ENCODE measurements at places on chromosomes 7 and 10.

- no peak for DNase-seq
Measured at GRCh38 chr7:107788662-107789061, 14.4 kb downstream of the SLC26A3 start.

DNA sequence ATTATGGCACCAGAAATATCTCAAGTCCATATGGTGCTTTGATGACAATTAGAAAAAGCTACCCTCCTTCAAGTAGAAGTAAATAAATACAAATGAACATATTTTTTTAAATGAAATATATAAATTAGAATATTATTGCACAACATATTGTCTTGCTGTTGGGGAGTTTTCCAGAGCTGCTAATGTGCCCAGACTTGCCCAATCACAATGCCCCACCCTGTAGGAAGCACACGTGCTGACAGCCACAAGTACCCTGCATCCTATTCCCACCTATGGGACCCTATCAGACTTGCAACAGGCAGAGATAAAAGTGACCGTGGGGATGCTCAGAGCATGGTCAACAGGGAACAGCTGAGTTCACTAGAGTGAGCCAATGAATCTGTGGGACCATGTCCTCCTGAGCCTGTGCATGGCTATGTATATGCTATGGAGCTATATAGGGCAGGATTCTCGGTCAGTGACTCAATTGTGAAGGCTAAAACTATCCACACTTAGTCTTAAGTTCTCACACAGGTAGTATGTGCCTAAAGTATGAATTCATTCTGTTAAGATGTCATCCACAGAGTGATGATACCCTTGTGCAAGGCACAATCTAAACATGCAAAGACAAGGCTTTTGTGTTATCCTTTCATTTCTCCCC, 336.0 kb downstream of the HGF start:
- no peak for DNase-seq

GRCh38 chr10:84531396-84531795, 203.0 kb downstream of the CCSER2 start:
- DNase-seq, result no peak

- peak; percentile 92 for DNase-seq
Measured at GRCh38 chr10:75401569-75402485, at the start of gene ZNF503. Gene ZNF503, minus strand, starts transcription at chr10:75401764. Its CDS starts 345 bp downstream, at chr10:75401419.

GRCh38 chr7:73626814-73627213, 2.5 kb upstream of the MLXIPL start:
- DNase-seq, result no peak

GRCh38 chr10:89853781-89854191, 152.4 kb downstream of the KIF20B start:
- DNase-seq, result no peak

- peak; percentile 41 for DNase-seq
Measured at GRCh38 chr10:1109795-1110673, 53.8 kb downstream of the WDR37 start.

DNA sequence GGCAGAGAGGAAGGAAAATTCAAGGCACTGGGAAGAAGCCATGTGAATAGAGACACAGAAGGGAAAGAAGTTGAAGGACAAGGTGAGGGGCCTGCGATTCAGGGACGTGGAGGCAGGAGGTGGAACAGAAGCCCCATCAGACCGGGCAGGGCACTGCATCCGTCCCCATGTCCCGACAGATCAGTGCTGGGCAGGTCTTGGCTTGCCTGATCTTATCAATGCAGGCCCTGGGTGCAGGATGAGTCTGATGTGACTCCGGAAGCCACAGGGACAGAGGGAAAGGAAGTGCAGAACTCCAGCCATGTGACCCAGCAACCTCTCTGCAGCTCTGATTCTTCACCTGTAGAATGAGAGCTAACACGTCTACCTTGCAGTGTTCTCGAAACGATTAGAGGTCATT, 136.2 kb upstream of the CTBP2 start:
- no peak for DNase-seq

GRCh38 chr7:111053035-111053434, 37.9 kb upstream of the LRRN3 start:
- DNase-seq, result no peak

GRCh38 chr10:102283890-102284289, 38.6 kb downstream of the GBF1 start:
- no peak for DNase-seq

DNA sequence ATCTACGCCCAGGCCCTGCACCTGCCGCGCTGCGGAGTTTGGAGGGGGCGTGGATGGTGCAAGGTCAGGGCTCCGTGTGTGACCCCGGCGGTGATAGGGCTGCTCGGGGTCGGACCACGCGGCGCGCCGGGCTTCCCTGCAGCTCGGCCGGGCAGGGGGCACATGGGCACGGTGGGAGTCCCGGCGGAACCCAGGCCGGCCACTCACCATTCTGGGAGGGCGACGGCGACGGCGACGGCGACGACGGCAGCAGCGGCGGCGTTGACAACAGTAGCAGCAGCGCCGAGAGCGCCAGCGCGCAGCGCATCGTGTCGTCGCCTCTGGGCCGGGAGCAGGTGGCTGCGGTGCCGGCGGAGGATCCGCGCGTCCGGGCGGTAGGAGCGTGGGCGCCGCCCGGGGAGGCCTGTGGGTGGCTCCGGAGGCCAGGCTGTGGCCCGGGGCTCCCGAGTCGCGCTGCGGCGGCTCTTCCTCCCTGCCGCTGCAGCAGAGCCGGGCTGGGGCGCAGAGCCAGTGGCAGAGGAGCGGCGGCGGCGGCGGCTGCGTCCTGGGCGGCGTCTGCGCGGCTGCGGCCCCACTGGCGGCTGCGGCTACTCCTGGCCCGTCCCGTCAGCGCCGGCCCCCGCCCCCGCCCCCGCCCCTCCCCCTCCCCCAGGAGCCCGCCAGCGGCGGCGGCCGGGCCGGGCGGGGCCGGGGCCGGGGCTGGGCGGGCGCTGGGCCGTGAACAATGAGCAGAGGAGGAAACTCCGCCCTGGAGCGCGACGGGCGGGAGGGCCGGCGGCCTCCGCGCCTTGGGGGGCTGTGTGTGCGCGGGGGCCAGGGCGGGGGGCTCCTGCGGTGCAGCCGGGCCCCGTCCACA, at the start of gene PODXL:
Gene PODXL, minus strand, starts transcription at position 576 of the 856 bp plus-strand sequence. Its CDS starts 269 bp downstream, at position 307.
- no peak for DNase-seq

GRCh38 chr7:80279760-80280159, 145.1 kb downstream of the GNAI1 start:
- DNase-seq, result no peak

- DNase-seq, result no peak
Measured at GRCh38 chr10:108360187-108360586, 1195.7 kb upstream of the SORCS1 start.

DNA sequence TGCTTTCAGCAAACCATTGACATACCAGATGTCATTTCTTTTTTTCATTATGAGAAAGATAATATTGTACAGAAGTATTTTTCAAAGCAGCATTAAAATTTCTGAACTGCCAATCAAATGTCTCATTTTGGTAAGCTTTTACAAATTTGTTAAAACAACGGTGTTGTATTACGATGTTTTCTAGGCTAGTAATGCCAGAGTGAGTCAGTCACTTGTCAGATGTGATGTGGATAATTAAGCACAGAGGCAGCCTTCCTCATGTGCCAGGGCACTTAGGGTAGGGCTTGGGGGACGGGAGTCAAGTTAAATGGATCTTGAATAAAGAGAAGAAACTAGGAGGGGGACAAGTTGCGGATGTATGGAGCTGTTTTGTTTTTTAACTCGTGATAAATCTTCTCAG, 10.1 kb downstream of the PSTK start:
- no peak for DNase-seq

GRCh38 chr7:158973440-158973839, 117.1 kb downstream of the DYNC2I1 start:
- DNase-seq, result no peak

GRCh38 chr10:103643381-103643780, 149.9 kb downstream of the NEURL1 start:
- DNase-seq, result no peak

GRCh38 chr10:10110844-10111490, 906.7 kb upstream of the CELF2 start:
- no peak for DNase-seq

GRCh38 chr7:135704074-135704473, 23.9 kb downstream of the SLC13A4 start:
- no peak for DNase-seq

- no peak for DNase-seq
Measured at GRCh38 chr7:142439739-142440138, 181.9 kb upstream of the PRSS58 start.

DNA sequence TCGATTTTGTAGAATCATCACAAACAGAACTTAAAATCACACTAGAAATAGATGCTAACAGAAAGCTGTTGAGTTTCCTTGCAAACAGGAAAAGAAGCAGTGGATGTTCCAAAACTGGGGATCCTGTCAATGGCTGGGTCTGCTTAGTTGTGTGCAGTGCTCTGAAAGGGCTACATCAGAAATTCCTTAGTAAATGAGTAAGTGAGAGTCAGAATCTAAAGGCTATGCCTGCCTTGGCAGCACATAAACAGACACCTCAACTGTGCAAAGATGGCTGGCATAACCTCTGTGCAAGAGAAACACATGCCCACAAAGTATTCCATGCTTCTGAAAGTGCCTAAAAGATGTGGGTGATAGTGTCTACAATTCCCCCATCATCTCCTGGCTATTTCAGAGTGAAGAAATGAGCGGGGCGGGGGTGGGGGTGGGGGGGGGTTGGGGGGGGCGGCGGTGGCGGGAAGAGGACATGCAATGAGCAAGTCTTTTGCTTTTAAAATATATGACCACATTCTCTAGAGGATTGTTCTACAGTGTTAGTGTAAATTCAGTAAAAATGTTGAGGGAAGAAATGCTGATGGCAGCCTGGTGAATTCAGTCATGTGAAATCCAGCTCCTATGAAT, 138.1 kb upstream of the LAMB4 start:
- DNase-seq, result no peak

DNA sequence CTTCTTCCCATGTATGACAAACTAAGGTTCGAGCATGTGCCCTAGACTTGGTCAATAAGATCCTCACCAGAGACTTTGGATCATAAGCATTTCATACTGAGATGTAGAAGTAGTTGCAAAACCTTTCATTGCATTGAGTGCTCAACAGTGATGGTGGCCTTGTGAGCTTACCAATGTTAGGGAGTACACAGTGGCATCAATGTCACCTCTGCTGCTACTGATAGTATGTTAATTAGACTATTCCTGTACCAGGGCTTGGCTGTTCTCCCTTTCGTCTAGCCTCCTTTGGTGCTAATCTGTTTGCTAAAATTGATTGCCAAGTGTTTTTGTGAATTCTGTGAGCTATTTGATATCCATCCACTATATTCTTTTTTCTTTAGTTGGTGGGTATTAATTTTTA, 264.5 kb upstream of the SEMA3C start:
- DNase-seq, result no peak

DNA sequence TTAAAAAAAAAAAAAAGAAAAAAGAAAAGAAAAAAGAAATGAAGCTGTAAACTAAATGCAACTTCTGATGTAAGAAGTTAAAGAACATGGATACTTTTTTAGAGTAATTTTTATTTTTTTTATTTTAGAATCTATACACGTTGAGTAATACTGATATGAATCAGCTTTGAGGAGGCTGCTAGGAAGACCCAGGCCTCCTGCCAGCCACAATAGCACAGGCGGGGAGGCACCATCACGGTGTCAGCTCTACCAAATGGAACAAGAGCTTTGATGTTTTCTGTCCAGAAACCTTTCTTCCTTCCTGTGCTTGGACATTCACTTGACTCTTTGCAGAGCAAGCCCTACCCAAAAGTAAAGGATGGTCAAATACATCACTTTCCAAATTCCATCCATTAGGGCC, 45.3 kb upstream of the EGR2 start:
- DNase-seq, result no peak

- DNase-seq, result no peak
Measured at GRCh38 chr7:158606671-158607424, 19.2 kb upstream of the PTPRN2 start.

- DNase-seq, result no peak
Measured at GRCh38 chr10:132580143-132580542, 42.6 kb downstream of the INPP5A start.

DNA sequence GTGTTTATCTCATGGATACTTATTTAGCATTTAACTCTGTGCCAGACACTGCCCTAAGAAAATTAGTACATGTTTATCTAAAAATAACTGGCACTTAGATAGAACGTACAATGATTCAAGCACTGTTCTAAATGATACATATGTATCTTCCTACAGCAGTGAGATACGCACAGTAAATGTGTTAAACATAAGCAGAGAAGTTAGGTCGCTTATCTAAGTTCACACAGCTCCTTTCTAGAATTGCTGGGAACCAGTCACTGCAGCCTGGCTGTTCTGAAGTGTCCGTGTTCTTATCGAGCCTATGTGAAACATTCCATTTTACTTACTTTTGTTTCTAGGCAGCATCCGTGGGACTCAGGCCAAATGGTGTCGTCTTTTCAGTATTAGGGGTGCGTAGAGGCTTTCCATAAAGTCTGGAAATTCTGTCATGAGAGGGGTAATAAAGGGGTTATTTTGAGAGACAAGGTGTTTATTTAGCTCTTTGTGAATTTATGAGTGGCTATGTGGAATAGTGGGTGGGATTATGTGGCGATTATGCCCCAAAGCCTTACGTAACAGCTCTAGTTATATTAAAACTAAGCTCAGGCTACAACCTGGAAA, 186.9 kb downstream of the SND1 start:
- no peak for DNase-seq

GRCh38 chr10:98391578-98391991, 23.4 kb downstream of the PYROXD2 start:
- no peak for DNase-seq

DNA sequence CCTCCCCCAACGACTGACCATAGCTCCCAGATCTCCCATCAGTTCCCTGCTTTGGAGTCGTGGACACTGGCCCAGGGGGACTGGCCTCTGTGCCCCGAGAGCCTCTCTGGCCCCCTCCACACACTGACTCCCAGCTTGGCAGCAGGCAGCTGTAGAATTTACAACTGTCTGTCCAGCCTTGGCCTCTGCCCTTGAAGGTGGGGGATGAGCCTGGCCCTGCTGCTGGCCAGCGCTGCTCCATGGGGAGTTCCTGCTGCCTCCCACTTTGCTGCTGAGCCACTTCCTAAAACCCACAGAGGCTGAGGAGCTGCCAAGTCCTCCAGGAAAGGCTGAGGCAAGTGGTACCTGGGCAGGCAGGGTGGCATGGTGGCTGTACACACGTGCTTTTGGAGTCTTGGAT, 147.1 kb downstream of the WDR11 start:
- DNase-seq, result no peak

DNA sequence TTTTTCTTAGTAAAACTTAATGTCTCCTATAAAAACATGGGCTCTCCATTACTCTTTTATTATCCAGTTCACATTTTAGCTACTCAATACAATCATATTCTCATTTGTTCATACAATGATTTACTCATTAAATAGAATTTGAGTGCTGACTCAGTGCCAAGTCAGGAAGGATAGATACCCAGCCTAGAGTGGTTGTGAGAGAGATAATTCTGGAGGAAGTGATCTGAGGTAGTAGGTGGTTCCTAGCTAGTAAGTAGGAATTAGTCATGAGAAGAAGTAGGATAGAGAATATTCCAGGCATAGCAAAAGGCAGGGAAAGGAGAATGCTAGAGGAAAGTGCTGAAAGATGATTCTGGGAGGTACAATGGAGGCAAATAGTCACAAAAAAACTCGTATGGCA, 133.5 kb upstream of the MBL2 start:
- no peak for DNase-seq

- DNase-seq, result no peak
Measured at GRCh38 chr7:63077841-63078240, 920.8 kb upstream of the ZNF722 start.

- DNase-seq, result peak; percentile 97
Measured at GRCh38 chr10:71766717-71767419, 6.5 kb downstream of the VSIR start.

All from GM04504 (cell line).